RPMI8226 (cell line): ENCODE measurements at places on chromosomes 16 and 17.

DNA sequence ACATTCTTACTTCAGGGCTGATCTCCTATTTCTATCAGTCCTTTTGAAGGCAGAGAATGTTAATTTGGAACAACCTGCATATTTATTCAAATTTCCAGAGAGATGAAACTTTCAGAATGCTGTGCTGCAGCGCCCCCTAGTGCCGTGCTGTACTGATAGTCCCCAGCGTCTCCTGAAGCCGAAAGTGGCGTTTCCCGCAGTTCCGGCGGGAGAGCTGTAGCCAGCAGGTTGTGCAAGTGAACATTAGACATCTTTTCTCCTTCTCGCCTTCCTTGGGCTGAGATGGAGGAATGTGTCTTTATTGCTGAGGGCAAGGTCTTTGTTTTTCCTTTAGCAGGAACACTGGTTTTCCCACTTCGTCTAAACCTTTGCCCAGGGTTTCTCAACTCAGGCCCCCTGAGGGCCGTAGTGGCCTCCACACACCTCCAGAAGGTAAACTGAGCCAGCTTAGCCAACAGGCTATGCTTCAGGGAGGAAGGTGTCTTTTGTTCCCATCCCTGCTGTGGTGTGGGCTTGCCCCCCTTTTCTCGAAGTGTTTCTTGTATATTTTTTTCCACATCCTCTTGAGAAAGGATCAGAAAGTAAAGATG, 26.4 kb downstream of the USP10 start:
- peak; percentile 71 for DNase-seq

DNA sequence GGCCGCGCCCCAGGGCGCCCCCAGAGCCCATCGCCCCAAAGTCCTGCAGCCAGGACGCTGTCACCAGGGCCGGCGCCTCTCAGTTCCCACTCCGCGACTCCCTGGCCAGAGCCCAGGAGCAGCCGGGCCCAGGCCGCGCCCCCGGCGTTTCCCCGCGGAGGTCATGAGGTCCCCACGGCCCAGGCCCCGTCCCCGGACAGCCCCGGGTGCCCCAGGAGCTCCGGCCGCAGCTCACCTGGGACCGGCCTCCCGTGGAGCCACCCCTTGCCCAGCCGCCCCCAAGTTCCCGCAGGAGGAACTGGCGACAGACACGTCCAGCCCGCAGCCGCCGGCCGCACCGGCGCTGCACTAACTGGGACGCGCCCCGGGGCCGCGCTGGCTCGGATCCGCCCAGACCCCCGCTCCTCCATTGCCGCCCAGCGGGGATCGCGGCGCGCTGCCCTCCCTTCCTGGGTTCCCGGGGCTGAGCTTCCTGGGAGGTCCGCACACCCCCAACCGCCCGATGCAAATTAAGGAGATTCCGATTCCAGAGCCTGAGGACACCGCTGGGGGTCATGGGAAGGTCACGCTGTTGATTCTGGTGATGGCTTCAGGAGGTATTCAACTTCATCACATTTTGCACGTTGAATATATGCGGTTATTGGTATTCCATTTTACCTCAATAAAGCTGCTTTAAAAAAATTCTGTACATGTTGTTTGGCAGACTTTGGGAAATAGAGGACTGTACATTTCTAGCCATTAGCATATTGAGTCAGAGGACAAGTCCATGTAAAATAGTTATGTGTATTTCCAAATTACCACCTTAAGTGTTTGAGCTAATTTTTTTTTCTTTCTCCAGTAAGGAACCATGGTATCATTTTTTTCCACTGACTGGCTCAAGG, 9.9 kb downstream of the AHSP start:
- no peak for DNase-seq

- DNase-seq = no peak
Measured at GRCh38 chr17:63985387-63986140, 12.6 kb upstream of the PRR29 start.

DNA sequence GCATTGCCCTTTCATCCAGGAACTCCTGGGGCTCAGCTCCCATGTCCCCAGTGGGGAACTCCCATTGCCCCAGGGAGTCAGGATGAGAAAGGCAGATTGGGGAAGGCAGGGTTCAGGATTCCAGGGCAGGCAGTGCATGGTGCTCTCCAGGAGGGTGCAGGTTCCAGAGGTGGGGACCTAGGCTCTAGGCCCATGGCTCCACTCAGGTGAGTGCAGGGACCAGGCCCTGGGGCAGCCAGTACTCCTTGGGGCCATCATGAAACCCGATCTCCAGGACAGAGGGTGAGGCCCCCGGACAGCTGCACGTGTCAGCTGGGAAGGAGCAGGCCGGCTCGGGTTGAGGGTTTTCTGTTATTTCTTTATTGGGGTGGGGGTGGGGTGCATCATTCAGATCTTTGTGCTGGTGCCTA, 1.3 kb upstream of the MTSS2 start:
- no peak for DNase-seq

DNA sequence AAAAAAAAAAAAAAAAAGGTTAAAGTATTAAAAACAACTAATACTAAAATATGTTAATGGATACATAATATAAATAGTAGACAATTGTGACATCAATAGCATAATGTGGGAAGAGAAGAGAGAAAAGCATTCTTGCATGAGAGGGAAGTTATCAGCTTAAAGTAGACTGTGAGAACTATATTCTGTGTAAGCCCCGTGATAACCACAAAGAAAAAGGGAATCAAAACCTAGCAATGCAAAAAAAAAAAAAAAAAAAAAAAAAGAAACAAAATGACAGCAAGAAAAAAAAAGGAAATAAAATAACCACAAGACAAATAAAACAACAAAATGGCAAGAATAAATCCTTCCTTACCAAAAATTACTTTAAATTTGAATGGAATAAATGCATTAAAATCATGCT, 39.8 kb upstream of the MYLK3 start:
- DNase-seq = peak; percentile 7

DNA sequence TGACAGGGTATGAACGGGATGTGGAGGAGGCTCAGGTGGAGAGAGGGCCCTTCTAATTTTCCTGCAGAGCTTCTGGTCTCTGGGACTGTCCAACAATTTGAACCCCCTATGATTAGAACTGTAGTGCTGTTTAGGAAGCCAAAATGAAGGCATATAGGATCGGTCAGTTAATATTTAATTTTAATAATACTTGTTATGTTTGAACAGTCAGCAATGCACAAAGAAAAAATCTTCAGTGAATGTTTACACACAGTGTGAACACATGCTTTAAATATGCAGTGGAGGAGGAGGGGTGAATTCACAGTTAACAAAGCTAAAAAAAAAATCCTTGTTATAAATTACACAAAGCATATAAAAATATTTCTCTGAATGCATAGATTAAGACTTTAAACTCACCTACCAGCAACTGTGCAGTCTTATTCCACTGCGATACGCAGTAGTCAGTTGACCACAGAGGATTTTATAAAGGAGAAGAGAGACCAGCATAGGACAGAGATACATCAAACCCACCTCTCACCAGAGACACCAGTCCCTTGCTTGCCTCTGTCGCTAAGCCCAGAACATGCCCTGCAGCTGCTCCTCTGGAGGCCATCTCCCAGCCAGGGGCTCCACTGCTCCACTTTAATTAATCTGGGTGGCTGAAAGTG, 14.6 kb downstream of the ANKRD40 start:
- no peak for DNase-seq

DNA sequence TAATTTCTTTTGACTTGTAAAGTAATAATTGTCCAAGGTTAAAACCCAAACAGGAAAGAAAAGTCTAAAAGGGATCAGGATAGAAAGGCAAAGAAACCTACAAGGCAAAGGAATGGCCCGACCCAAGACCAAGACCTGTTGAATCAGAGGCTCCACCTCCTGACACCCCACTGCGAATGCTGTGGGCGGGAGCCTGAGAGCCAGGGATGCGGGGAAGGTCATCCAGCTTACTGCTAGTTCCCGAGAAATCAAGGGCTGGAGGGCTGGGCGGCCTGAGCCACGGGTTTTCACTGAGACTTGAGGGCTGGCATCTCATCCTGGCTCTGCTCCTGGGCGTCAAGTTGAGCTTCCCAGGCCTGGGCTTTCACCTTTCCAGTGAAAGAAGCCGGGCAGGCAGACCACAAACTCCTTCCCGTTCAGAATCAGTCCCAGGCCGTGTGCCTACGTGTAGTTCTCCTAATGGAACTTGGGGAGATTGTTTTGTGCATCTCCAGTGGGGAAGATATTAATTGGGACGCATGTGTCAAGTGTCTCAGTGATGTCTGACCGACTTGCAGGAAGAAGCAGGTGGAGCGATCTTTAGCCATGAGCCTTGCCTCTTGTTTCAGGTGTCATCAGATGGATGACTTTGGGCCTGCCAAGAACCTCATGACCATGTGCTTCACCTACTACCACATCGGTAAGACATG, 36.9 kb downstream of the CIBAR2 start:
- DNase-seq = no peak

DNA sequence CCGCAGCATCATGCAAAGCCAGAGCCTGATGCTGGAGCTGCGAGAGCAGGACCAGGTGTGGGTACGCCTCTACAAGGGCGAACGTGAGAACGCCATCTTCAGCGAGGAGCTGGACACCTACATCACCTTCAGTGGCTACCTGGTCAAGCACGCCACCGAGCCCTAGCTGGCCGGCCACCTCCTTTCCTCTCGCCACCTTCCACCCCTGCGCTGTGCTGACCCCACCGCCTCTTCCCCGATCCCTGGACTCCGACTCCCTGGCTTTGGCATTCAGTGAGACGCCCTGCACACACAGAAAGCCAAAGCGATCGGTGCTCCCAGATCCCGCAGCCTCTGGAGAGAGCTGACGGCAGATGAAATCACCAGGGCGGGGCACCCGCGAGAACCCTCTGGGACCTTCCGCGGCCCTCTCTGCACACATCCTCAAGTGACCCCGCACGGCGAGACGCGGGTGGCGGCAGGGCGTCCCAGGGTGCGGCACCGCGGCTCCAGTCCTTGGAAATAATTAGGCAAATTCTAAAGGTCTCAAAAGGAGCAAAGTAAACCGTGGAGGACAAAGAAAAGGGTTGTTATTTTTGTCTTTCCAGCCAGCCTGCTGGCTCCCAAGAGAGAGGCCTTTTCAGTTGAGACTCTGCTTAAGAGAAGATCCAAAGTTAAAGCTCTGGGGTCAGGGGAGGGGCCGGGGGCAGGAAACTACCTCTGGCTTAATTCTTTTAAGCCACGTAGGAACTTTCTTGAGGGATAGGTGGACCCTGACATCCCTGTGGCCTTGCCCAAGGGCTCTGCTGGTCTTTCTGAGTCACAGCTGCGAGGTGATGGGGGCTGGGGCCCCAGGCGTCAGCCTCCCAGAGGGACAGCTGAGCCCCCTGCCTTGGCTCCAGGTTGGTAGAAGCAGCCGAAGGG, 24.2 kb downstream of the C1QTNF1 start:
- DNase-seq = no peak

DNA sequence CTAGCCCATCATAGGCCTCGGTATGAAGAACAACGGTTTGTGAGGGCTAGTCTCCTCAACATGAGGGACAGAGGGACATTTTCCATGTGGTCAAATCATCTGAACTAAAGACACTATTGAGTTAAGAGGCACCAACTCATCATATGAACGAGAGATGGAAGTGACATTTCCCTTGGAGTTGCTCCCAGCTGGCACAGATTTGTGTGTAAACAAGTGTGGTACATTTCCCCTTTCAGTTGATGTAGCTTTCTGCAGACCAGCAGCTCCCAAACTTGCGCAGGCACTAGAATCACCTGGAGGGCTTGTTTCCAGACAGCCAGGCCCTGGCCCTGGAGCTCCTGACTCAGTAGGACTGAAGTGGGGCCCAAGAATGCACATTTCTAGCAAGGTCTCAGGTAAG, 205.5 kb downstream of the PARN start:
- no peak for DNase-seq

DNA sequence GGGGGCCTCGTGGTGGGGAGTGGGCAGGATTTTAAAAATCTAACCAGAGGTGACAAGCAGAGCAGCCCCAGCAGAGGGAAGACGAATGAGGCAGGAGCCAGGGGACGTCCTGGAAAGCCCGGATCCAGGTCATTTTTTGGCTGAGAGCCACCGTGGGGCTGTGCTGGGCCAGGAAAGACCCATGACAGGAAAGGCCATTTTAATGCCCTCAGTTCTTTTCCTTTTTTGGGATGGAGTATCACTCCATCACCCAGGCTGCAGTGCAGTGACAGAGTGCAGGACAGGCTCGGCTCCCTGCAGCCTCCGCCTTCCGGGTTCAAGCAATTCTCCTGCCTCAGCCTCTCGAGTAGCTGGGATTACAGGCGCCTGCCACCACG, 30.5 kb upstream of the JPH3 start:
- no peak for DNase-seq

DNA sequence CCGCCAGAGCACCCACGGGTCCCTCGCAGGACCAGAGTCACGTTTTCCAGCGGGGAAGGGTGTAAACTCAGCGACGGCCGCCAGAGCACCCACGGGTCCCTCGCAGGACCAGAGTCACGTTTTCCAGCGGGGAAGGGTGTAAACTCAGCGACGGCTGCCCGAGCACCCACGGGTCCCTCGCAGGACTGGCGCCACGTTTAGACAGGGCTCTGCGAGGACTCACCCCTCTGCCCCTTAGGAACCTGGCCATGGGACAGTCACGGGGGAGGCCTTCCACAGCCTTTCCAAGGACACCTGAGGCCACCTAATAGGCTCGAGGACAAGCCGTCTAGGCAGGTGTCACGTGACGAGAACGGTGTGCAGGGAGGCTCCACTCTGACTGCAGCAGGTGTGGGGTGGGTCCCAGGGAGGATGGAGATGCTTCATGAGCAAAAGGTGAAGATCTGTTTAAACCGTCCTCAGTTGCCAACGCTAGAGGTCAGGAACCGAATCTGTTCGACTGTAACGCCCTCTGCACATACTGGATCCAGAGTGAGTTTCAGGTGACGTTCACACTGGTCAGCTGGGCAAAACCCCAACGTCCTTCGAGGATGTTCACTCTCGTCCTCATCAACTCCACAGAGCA, 48.0 kb upstream of the METRNL start:
- no peak for DNase-seq

DNA sequence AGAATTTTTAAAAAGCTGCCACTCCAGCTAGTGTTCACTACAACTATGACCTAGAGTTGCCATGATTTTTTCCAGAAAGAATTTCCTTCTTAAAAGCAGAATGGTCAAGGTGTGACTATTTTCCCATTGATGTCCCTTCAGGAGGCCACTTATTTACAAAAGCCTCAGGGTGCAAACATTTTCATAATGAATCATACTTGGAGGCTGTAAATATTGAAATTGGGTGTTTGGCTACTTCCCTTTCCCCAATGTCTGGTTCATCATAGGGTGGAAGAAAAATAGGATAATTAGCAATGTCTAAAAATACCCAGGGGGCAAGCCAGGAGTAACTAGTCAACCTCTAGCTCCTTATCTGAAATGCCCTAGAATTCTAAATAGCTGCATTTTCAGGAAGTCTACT, 18.8 kb downstream of the AXIN2 start:
- DNase-seq = no peak
